ENCODE measurements at places on chromosomes 11 and 22.

- DNase-seq, result no peak
These were observed 13.1 kb downstream of the MPPED1 start for GRCh38 chr22:43424666-43425630.

GRCh38 chr11:30801357-30801756, 215.2 kb upstream of the MPPED2 start:
- DNase-seq, result no peak

- DNase-seq, result no peak
These were observed 21.4 kb upstream of the ACER3 start for GRCh38 chr11:76839311-76839710.

DNA sequence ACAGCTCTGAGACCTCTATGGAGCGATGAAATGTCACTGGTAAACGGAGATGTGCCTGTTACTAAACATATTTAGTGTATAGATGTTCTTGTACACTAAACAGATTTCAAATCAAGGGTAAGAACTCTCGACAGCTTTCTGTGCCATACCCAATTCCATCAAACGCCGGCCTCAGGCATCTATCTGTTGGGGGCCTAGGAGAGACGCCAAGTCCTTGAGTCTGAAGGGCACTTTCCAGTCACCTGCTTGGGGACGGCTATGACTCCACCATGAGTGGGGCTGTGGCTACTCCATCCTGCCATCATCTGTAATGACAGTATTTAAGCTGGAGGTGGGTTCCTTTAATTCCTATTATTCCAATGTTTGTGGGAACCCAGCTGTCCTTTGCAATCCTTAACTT, 87.8 kb downstream of the SHANK2 start:
- DNase-seq, result no peak

DNA sequence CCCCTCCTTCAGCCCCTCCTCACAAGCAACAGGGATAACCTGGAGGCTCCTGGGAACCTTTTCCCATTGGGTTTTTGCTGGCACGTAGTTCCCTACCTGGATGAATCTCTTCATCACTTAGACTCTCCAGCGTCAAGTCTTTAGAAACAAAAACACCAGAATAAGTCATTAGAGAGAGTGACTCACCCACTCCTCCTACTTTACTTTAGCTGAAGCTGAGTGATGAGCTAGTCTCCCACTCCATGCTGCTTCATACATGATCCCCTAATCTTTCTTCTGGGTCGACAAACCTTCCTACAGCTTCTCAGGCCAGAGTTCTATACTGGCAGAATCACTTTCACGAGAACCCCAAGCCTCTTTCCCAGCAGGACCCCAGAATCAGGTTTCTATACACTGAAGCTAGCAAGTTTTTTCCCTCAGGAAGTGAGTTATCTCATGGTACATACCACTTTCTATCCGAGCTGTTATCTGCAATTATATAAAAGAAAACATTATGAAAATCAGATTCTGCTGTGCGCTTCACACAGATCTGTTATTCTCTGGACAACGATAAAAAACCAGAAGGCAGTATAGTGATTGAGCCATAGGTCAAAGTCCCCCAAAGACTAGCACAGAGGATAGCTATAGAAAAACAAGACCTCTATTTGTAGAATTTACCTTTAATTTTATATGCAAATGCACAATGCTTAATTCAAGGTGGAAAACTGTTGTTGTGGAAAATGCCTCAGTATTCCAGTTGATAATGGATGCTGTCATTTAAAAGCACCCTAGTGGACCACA, 18.7 kb downstream of the DRICH1 start:
- DNase-seq, result no peak

DNA sequence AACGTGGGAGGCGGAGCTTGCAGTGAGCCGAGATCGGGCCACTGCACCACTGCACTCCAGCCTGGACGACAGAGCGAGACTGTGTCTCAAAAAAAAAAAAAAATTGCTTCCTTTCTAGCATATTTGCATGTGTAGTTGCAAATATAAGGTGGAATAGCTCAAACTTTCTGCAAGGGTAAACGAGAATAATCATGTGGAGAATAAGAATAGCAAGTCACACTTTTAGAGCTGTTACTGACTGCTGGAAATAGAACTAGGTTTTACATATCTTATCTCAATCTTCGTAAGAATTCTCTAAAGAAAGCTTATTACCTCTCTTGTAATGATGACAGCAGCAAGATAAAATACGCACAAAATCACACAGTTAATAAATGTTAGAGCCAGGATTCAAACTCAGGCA, 1.6 kb downstream of the L3MBTL2 start:
- DNase-seq, result no peak

- no peak for DNase-seq
These were observed 42.5 kb upstream of the DLAT start for GRCh38 chr11:111982541-111983186.

DNA sequence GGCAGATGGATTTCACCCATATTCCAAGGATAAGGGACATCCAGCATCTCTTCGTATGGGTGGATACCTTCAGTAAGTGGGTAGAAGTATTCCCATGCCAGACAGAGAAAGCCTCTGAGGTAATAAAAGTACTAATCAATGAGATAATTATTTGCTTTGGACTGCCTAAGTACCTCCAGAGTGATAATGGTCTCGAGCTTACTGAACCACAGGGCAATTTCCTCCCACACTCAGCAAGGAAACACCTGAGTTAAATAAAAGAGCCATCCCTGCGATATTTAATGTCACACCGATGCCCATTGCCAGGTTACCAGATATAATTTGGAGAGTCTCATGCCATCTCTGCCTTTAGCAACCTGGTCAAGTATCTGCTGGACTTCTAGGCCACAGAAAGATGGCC, 70.6 kb upstream of the MPEG1 start:
- no peak for DNase-seq

- DNase-seq, result peak; percentile 79
These were observed 1.4 kb downstream of the MFNG start for GRCh38 chr22:37484480-37485394.

- no peak for DNase-seq
These were observed 42.3 kb downstream of the APOL1 start for GRCh38 chr22:36295247-36295646.

DNA sequence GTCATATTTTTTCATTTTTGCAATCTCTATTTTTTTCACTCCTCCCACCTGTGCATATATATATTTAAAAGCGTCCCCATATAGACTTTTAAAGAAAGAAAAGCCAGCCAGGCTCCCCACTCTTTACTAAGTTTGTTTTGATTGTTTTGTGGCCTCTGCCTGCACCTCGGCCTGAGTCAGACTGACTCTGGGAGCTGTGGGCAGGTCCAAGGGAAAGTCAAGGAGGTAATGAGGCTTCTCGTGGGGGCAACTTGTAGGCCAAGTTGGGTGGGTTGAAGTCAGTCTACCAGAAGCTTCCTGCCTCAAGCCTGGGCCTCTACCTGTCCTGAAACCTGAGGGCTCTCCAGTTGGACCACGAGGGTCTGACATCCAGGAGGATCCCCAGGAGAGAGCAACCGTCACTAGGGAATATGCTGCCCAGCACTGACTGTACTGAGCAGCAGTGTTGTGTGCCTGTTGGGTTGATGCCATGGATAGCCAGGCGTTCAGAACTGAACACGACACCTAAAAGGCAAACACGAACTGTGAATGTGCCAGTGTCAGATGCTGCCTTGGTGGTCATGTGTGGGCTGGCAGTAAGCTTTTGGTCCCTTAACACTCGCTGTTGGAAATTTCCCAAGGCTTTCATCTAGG, 58.8 kb downstream of the BMAL1 start:
- DNase-seq, result no peak

GRCh38 chr11:30786256-30787110, 200.3 kb upstream of the MPPED2 start:
- DNase-seq, result no peak

- no peak for DNase-seq
These were observed 31.9 kb upstream of the TP53I11 start for GRCh38 chr11:44982496-44983062.

- DNase-seq, result peak; percentile 45
These were observed 1336.9 kb downstream of the BRD1 start for GRCh38 chr22:48490500-48491411.

DNA sequence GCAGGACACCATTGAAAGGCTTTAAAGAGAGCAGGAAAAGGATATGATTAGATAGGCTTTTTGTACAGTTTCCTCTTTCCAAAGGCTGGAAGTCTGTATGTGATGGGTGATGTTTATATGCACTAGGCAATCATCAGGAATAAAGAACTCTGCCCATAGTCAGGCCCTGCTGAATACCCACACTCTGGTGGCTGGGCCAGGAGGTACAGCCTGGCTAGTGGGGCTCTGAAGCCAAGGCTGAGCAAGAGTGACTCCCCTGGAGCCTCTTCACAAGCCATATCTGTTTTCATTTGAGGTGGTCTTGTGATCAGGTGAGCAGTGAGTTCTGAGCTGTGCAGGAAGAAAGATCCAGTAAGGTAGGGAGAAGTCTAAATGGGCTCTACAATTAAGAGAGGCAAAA, 539.9 kb upstream of the CCDC90B start:
- DNase-seq, result no peak

- DNase-seq, result no peak
These were observed 25.5 kb upstream of the OSBPL5 start for GRCh38 chr11:3190600-3190999.
